Activated CD4-positive, alpha-beta T cell treated with anti-CD3 and anti-CD28 coated beads, Interleukin-2, amount 50 U/mL, for 1 hour (primary cell): ENCODE measurements at places on chromosomes 2 and 18.

DNA sequence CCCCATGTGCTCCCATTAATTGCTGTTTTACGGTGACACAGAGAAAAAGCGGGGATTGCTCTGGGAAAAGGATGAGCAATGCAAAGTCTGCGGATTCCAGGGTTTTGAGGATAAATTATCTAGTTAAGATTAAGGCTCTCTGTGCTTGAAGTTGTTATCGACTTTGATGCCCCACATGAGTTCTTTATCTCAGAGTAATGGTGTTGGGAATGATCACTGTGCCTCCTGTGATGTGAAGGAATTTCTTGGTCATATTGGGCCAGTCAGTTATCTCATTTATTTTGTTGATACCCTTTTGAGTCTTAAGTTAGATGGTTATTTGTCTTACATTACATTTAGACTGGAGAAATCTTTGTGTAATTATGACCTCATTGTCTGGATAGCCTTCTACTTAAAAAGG lies 184.6 kb upstream of the MEX3C start:
- no peak for DNase-seq

- DNase-seq = no peak
These were observed 16.0 kb downstream of the LANCL1 start for GRCh38 chr2:210460322-210461227.

- no peak for DNase-seq
These were observed 26.4 kb downstream of the ALK start for GRCh38 chr2:29894822-29895614.

GRCh38 chr2:186718122-186718521 lies 24.3 kb downstream of the FAM171B start:
- DNase-seq = no peak

GRCh38 chr2:200515155-200515554 lies 5.3 kb upstream of the KCTD18 start:
- no peak for DNase-seq

GRCh38 chr2:84697895-84698294 lies 181.6 kb downstream of the DNAH6 start:
- no peak for DNase-seq

DNA sequence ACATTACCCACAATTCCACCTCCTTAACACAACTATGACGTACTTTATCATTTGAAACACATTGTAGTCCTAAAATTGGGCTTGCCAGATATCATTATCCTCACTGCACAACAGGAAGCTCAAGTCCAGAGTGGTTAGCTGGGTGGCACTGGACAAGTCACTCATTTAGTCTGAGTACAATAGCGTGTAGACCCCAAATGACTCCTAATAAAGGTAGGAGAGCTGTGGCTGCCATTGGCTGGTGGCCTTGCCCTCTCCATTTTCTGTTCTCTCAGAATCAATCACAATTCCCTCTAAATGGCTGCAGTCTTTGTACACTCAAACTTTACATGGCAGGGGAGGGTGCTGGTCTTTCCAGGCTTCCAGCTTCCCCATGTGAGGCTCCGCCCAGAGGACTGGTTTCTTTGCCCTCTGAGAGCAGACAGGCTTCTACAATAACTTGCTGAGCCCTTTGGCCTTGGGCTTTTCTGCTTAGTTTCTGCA lies 11.7 kb downstream of the PSTPIP2 start:
- DNase-seq = no peak

DNA sequence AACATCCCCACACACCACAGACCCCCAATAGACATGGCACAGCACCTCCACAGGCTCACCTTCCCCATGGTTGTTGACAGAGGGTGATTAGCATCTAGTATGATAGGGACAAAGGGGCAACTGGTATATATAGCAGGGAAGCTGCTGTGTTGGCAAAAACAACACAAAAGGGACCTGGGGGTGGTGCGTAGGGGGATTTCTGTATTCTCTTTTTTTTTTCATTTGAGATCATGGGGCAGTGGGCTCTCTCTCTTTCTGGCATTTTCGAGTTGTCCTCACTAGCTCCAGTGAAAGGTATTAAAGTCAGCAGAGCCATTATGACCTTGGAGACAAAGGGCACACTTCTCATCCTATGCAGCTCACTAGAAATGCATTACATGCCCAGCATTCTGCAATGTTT lies at the start of gene CRYGA:
TSS of gene CRYGA (minus strand) at position 101 of the 400 bp plus-strand sequence. CDS start at position 68, 33 bp downstream.
- DNase-seq = no peak

DNA sequence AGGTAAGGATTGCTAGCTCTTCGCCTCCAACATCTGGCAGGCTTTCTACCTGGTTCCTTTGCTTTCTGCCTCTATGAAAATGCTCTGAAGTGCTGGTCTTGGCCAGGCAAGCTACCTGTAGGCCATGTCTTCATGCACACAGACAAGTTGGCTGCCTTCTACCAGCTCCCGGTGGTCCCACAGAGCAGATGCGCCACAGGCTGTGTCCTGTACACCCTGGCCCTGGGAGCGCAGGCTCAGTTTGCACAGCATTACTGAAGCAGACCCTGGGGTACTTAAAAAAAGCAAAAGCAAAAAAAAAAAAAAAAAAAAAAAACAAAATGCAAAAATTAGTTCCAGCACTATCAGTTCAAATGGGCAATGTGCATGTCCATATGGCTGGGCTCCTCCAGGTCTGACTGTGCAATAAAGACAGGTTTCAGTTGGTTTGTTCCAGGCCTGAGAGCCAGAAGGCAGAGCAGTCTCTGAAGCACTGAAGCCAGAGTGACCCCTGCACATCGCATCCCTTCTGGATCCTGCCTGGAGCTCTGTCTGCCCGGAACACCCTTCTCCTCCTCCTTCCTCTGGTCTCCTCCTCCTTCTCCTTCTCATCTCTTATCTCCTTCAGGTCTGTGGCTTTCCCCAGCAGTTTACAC lies 288.0 kb upstream of the REV1 start:
- no peak for DNase-seq

DNA sequence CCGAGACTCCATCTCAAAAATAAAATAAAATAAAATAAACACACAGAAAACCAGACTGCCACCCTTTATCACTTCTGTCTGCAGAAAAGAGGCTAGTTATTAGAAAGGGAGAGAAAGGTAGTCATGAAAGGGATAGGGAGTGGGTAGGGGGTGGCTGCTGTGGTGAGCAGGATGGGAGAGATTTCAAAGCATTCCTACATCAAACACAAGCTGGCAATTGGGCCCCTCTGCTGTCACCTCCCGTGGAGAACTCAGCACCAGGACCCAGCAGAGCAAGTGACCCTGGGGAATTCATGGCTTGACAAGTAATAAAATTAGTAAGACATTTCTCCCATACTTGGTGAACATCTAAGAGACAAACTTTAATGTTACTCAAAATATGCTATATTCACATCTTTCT lies 3.7 kb upstream of the HOXD1 start:
- no peak for DNase-seq

DNA sequence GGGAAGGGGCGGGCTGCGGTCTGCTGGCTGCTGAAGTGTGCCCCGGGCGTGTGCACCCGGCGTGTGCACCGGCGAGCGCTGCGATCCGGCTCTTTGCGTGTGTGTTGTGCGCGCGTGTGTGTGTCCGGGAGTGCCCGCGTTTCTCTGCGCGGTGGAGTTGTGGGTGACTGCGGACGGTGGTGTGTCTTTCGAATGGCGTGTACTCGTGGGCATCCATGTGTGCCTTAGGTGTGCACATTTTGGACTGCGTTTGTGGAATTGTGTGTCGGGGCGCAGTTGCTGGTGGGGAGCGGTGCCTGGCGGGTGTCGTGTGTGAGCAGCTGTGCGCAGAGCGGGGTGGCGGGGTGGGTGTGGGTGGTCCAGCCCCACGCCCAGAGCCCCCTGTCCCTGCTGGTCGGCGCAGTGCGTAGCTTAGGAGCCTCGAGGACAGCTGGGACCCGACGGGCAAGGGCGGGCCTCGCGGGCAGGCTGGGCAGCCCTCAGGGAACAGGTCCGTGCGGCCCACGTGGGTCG lies 533 bp downstream of the HPCAL1 start:
- peak; percentile 22 for DNase-seq

GRCh38 chr2:7625392-7626138 lies 708.4 kb downstream of the RNF144A start:
- no peak for DNase-seq

DNA sequence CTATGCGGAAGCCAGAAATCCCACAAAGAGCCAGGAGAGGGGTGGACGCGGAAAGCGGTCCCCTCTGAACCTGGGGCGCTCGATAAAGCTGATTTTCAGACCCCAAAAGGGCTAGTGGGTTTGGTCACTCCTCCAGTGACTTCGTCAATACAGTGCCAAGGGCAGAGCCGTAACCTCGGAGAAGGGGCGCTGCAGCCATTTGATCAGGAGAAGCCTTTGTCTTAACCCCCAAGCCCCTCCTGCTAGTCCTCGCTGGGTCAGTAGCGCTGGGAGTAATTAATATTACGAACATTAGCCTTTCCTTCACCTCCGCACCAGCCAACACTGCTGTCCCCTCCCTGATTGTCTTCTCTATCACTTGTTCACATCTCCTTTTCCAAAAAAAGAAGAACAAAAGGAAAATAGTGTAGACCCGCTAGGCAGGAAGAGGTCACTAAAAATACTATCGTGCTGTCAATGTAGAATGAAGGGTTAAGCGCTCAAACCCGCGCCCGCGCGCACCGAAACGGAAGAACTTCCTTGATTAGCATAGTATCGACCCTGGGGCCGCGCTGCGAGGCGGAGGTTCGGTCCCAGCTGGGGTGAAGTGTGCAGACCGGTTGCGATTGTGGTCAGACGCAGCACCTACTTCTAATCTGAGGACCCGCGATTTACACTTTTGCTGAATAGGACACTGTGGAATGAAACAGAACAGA lies 63.2 kb upstream of the MAPRE2 start:
- DNase-seq = peak; percentile 40

- no peak for DNase-seq
These were observed 99.1 kb upstream of the ITGA6 start for GRCh38 chr2:172328103-172328841.
